ENCODE measurements at places on chromosomes 5 and 9. TPM values are rescaled to one million over a fixed set of nuclear protein-coding genes. Genes with fewer than 3 reads are reported as not detected.

The DOCK8 gene
- 65.8 TPM for total RNA-seq

- no peak for DNase-seq
Measured at GRCh38 chr5:146560205-146560812, 44.3 kb upstream of the GPR151 start.

GRCh38 chr9:124284237-124284831 lies 26.6 kb downstream of the NEK6 start:
- DNase-seq: no peak

The PCDHB12 gene
- total RNA-seq: 2.8 TPM

DNA sequence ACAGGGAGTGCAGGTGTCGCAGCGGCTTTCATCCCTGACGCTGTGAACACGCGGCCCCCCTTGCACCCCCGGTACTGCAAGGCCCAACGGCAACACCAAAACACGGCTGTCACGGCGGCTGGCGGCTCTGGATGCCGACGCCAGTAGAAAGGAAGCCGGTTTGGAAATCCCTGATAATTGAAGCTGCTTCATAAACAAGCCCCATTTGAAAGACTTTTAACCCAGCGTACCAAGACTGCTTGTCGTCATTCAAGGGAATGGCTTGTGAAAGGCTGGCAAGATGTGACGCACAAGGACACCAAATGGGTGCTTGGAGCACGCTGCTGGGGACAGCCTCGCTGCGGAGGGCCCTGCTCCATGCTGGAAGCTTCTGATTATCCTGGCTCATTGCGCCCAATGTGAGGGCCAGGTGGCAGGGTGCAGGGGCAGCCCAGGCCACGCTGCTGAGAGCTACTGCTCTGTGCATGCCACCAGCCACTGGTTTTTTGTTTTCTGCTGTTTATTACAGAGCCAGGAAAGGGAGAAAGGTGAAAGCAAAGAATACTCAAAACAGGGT lies 63.1 kb downstream of the GTF3C4 start:
- no peak for DNase-seq

The MRPS30 gene
- total RNA-seq: 52.7 TPM

All from ureter (tissue), 1 donor.